ENCODE measurements at places on chromosomes 13 and 19. TPM values are rescaled to one million over a fixed set of nuclear protein-coding genes. Genes with fewer than 3 reads are reported as not detected.

ACTN4 gene
- total RNA-seq, result 458 TPM

ZNF358 gene
- total RNA-seq, result 68.3 TPM

GRCh38 chr13:28716511-28716910 lies 2.3 kb downstream of the SLC46A3 start:
- peak; percentile 77 for DNase-seq
- H3K4me3 ChIP-seq, result no peak overlapping the region
- no peaks in the 10 kb centered on the region for H3K36me3 ChIP-seq

GRCh38 chr13:113816254-113816929 lies 47.5 kb downstream of the GAS6 start:
- no peak for DNase-seq
- H3K4me1 ChIP-seq, result peaks cover 17% of the 10 kb centered on the region
- no peak overlapping the region for H3K4me3 ChIP-seq
- H3K27ac ChIP-seq, result no peak overlapping the region

DNA sequence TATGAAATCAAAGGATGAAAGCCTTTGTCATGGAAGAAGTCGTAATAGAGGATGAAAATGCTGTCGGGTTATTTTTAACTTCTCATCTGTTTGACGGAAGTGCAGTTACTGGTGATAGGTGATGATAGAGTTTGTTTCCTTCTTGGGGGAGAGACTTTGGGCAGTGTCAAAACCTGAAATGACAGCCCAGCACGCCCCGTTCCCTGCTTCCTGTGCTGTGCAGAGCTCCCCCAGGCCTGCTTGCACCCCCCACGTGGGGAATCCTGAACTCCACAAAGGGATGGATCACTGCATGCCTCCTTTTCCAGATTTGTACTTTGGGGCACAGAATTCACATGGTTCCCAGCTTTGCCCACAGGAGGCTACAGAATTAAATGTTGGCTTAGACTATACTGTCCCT lies 102.7 kb downstream of the ATP11A start:
- H3K27me3 ChIP-seq, result no peaks in the 10 kb centered on the region
- no peaks in the 10 kb centered on the region for H3K4me1 ChIP-seq
- no peak for DNase-seq
- no peak overlapping the region for H3K4me3 ChIP-seq
- no peaks in the 10 kb centered on the region for H3K36me3 ChIP-seq

ZNF729 gene
- total RNA-seq, result not detected

ACP4 gene
- not detected for total RNA-seq

POU2F2 gene
- total RNA-seq, result 7.1 TPM

- peaks cover 3% of the 10 kb centered on the region for H3K36me3 ChIP-seq
- H3K27me3 ChIP-seq, result peaks cover 3% of the 10 kb centered on the region
- no peaks in the 10 kb centered on the region for H3K4me1 ChIP-seq
- peak overlapping the region; percentile 73 for H3K4me3 ChIP-seq
- peak; percentile 54 for DNase-seq
Observed at GRCh38 chr13:76991432-76991795, 467 bp upstream of the CLN5 start.

INAFM1 gene
- total RNA-seq, result 9.1 TPM

DNA sequence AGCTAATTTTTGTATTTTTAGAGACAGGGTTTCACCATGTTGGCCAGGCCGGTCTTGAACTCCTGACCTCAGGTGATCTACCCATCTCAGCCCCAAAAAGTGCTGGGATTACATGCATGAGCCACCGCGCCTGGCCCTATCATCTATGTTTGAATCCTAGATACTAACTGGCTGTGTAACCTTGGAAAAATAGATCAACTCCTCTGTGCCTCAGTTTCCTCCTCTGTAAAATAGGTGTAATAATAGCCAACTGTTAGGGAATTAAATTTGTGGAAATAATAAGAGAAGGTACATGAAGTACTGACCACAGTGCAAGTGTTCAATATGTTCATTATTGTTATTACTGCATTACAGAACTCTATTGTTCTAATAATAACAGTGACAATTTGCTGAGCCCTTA lies 4.3 kb downstream of the SPTBN4 start:
- no peaks in the 10 kb centered on the region for H3K36me3 ChIP-seq
- no peak for DNase-seq
- H3K27me3 ChIP-seq, result peaks cover 10% of the 10 kb centered on the region
- H3K4me3 ChIP-seq, result no peak overlapping the region

VSTM1 gene
- total RNA-seq, result not detected

IL17D gene
- total RNA-seq, result 1.1 TPM

- DNase-seq, result no peak
- no peak overlapping the region for H3K27ac ChIP-seq
- H3K27me3 ChIP-seq, result no peaks in the 10 kb centered on the region
Observed at GRCh38 chr13:33624253-33624652, 193.7 kb upstream of the RFC3 start.

CGB8 gene
- not detected for total RNA-seq

RASIP1 gene
- 3.8 TPM for total RNA-seq

TNPO2 gene
- total RNA-seq, result 39.2 TPM

DNA sequence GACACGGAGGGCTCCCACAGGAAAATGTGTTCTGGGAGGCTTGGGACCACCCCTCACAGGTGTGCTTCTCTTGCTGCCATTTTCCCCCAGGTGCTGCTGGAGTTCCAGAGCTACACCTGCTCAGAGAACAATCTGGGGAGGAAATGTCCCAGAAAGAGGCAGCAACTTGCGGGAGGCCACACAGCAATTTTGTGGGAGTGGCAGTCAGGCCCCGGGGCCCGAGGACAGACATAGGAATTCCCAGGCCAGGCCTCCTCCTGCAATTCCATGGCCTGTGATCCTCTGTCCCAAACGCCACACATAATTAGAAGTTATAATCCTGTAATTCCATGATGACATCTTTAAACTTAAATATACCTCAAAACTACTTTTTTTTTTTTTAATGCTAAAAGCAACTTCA lies 1.8 kb downstream of the RHPN2 start:
- peak overlapping the region; percentile 93 for H3K27ac ChIP-seq
- H3K4me1 ChIP-seq, result no peaks in the 10 kb centered on the region
- peak overlapping the region; percentile 87 for H3K4me3 ChIP-seq
- no peak for DNase-seq

- H3K27ac ChIP-seq, result no peak overlapping the region
- no peak for DNase-seq
- peaks cover 49% of the 10 kb centered on the region for H3K4me1 ChIP-seq
- no peaks in the 10 kb centered on the region for H3K27me3 ChIP-seq
- H3K4me3 ChIP-seq, result no peak overlapping the region
Observed at GRCh38 chr13:24178847-24179485, 18.4 kb downstream of the SPATA13 start.

GRCh38 chr13:47639738-47640447 lies 361.2 kb downstream of the SUCLA2 start:
- no peaks in the 10 kb centered on the region for H3K4me1 ChIP-seq
- H3K36me3 ChIP-seq, result no peaks in the 10 kb centered on the region
- H3K27ac ChIP-seq, result no peak overlapping the region
- no peak overlapping the region for H3K4me3 ChIP-seq

DNA sequence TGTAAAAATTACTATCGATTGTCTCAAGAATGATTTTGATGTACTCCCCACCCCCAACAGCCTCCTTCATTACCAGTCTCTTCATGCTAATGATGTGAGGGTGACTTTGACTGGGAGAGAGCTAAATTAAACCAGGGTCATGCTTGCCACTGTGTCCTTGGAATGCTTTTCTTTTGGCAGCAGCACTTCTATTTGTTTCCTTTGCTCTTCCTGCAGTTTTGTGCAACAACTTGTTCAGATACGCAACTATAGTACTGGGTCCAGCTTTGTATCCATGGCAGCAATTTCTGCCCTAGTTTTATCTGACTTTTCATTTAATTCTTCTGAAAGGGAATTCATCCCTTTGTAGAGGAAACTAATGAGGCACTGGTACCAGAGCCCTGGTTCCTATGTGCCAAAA lies 2792.1 kb downstream of the PCDH9 start:
- no peaks in the 10 kb centered on the region for H3K27me3 ChIP-seq
- H3K36me3 ChIP-seq, result no peaks in the 10 kb centered on the region
- H3K27ac ChIP-seq, result no peak overlapping the region
- no peak overlapping the region for H3K4me3 ChIP-seq

RNF17 gene
- not detected for total RNA-seq

Data from transverse colon (tissue), 4 donors.